ENCODE measurements at places on chromosomes 1 and 21.

DNA sequence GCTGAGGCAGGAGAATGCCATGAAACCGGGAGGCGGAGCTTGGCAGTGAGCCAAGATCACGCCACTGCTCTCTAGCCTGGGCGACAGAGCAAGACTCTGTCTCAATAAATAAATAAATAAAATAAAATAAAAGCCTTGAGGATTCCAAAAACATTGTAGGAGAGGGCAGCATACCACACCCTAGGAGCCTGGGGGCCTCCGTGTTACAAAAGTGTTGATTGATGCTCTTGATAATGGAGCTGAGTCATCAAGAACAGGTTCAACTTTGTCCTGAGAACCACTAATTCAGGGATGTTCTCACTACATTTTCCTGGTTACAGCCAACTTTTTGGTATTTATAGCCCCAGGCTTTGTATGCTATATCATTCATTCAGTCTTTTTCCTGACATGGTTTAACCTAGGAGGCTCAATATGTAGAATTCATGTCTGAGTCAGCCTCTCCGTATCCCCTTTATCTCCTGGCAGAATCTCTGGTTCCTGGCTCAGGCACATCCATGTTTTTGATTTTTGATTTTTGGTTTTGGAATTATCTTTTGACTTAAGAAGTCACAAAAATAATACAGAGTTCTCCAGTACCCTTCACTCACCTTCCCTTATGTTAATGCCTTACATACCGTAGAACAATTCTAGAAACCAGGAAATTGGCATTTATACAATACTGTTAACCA, 69.4 kb downstream of the LRRC8D start:
- DNase-seq: no peak

- no peak for DNase-seq
These were observed 99.3 kb downstream of the CEP350 start for GRCh38 chr1:180053594-180054567.

DNA sequence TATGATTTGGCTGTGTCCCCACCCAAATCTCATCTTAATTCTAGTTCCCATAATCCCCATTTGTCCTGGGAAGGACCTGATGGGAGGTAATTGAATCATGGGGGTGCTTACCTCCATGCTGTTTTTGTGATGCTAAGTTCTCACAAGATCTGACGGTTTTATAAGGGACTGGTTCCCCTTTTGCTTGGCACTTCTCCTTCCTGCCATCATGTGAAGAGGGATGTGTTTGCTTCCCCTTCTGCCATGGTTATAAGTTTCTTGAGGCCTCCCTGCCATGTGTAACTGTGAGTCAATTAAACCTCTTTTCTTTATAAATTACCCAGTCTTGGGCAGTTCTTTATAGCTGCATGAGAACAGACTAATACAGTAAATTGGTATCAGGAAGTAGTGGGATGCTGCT, 114.1 kb downstream of the ZNF648 start:
- no peak for DNase-seq

GRCh38 chr1:212461916-212462660, 29.4 kb downstream of the NENF start:
- DNase-seq: no peak

DNA sequence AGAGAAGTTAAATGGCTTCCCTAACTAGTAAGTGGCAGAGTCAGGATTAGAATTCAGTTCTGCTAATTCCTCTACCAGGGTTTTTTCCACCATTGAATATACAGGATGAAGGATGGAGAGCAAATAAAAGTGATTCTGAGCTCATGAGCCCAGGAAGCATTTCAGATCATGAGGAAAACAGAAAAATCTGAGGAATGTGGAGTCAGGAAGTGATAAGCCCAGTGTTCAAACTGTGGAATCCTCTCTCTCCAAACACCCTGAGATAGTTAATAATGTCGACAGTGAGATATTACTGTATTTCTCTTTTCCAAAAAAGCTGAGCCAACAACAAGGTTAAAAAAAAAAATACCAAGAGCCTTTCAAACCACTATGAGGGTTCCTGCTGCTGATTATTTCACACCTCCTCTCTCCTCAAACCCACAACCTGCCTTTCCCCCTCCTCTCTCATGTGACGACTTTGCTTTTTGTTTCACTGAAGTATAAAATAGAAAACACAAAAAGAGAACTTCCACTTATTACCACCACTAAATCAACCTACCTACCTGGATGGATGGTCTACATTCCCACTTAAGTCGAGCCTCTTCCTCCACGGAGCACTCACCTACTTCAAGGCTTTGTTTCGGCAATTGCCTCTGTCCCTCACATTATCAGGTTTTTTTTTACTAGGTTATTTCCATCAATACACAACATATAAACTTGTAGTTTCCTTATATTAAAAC, 8.9 kb downstream of the SLAMF1 start:
- DNase-seq: no peak

DNA sequence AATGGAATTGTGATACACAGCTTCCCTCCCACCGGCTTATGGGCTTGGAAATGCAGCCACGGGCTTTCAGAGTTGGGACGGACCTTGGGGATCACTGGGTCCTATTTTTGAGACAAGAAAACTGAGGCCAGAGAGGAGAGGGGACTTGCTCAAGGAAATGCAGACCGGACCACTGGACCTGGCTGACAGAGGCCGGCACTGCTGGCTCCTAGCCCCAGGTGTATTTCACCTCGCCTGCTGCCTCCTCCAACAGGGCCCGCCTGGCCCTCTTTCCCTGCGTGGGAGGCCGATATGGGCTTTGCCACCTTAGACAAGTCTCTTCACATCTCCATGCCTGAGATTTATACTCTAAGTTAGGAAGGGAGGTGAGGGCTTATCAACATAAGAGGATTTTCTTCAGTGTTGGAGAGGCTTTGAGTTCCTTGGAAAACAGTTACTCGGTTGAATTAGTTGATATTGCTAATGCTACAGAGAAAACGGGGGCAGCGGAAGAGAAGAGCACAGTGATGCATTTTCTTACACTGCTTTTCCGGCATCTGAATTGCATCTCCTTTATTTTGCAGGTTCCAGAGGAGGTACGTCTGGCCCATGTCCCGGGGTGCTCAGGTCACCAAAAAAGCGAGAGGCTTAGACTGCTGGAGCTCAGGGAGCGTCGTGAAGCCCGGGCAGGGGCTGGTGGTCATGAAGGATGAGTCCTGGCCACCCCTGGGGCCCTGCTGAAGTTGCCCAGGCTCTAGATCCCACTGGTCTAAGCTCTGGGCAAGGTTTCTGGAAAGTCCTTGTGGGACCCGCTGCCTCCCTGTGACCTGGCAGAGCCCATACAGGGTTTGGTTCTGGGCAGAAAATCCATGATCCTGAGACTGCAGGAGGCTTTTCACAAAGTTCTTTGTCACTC, 44.7 kb downstream of the CAPN2 start:
- DNase-seq: no peak

DNA sequence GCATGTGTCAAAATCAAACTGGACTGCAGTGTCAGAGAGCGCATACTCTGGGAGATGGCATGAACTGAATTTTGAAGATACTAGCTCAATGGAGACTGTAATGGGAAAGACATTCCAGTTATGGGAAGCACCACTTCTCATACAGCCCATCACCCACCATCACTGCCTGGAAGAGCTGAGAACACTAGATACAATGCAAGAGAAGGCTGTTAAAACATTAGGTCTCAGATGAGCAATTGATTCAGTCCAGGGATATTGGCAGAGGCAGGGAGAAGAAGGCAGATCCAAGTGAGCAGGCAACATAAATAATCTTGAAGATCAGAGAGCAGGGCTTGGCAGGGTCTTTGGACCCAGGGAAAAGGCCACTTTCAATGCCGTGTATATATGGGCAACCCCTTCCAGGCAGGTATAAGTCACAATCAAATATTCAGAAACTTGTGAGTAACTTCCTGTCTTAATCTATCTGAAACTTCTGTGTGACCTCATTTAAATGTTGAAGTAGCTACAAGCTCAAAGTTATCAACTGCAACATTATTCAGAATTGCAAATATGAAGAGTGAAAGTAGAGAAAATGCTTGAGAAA, 290.3 kb upstream of the SGIP1 start:
- DNase-seq: no peak
